ENCODE measurements at places on chromosomes 13 and 19.

- no peak for DNase-seq
These were observed 42.2 kb upstream of the HNRNPA1L2 start for GRCh38 chr13:52599848-52600603.

DNA sequence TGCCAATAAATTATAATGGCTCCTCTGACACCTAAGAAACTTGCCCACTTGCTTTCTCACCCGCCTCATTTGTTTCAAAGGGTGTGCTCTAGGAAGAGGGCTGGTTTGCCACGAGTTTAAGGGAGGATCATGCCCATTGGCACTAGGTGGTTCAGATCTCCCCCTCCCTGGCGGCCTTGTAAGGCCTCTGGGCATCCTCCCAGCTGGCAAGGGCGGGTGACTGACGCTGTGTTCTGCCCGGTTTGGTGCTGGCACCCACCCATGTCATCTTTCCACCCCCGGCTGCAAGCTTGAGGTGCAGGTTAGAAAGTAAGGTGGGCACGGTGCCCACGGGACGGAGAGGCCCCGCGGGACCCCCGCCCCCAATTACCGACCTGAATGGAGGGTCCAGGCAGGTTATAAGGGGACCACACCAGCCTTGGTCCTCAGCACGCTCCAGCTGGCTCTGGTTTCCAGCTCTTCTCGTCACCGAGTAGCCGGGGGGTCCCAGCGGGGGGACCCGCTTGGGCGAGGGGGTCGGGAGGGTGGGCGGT, 90.4 kb downstream of the PTPRS start:
- DNase-seq: no peak

GRCh38 chr13:25988661-25989060, 63.2 kb downstream of the SHISA2 start:
- DNase-seq: no peak

DNA sequence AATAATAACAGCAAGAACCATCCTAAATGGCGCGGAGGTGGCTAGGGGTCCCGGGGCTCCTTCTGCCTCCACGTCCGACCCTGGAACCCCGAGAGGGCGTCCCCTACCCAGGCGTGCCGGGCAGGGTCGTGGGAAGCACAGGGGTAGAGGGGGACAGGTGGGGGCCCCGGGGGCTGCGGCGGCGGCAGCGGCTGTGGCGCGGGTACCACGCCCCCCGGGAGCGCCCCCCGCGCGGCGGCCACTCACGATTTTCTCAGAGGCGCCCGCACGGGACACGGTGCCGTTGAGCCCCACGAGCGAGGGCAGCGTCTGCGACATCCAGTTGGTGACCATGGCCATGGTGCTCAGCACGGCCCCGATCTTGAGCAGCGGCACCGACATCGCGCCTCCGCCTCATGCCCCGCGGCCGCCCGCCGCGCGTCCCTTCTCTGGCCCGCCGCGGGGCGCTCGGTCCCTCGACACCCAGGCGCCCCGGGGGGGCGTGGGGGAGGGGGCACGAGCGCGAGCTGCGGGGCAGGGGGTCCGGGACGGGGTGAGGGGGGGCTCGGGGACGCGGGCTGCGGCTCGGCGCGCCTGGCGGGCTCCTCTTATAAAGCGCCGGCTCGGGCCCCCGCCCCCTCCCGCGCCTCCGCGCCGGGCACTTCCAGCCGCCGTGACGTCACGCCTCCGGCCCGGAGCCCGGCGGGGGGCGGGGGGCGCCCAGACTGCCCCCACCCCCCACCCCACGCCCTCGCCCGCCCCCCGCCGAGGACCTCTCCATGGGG, 22.9 kb downstream of the OLFM2 start:
- no peak for DNase-seq

DNA sequence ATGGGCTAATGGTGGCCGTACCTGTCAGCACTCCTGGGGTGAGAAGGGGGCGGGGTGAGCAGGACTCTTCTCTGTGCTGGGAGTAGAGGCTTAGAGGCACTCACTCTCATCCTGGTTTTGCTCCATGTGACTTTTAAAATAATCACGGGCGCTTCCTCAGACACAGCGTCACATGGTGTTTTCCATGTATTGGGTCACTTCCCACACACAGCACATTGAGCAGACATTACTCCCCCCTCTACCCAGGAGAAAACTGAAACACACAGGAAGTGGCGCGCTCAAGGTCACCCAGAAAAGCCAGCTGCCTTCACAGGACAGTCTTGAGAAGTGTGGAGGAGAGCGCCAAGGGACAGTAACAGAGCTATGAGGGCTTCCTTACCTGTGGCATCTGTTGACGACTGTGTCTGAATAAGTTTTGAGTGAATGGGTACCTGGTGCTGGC, 23.2 kb downstream of the SPATA13 start:
- no peak for DNase-seq

GRCh38 chr19:33998302-33998701, 174.0 kb upstream of the LSM14A start:
- DNase-seq: no peak
